ENCODE measurements at places on chromosomes 2 and 18.

DNA sequence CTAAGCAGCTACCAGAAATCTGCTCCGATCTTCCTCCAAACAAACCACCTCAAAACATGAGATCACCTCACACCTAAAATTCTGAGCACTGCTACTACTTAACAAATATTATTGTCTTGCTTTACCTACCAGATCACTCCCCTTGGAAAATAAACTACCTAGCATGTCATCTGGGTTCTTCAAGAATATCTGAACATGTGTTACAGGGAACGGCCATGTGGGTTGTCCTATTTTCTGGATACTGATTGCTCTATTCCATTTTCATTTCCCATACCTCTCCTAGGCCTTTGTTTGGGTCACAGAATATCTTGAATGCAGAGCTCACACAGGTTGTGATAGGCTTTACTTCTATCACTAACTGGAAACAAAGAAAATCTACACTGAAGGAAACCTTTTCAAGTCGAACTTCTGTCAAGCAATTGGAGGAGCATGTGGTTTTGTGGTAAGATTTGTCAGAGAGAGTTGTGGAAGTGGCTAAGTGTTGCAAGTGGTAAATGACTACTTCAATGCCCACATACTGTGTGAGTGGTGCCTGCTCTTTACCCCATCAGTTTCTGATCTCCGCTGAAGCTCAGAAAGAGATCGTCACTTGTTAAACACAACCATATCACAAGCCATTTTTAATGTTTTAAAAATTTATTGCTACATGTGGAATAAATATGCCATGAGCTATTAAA is 739.1 kb upstream of the ZEB2 start:
- no peak for DNase-seq

GRCh38 chr2:207188626-207189419 is 23.1 kb upstream of the KLF7 start:
- no peak for DNase-seq

DNA sequence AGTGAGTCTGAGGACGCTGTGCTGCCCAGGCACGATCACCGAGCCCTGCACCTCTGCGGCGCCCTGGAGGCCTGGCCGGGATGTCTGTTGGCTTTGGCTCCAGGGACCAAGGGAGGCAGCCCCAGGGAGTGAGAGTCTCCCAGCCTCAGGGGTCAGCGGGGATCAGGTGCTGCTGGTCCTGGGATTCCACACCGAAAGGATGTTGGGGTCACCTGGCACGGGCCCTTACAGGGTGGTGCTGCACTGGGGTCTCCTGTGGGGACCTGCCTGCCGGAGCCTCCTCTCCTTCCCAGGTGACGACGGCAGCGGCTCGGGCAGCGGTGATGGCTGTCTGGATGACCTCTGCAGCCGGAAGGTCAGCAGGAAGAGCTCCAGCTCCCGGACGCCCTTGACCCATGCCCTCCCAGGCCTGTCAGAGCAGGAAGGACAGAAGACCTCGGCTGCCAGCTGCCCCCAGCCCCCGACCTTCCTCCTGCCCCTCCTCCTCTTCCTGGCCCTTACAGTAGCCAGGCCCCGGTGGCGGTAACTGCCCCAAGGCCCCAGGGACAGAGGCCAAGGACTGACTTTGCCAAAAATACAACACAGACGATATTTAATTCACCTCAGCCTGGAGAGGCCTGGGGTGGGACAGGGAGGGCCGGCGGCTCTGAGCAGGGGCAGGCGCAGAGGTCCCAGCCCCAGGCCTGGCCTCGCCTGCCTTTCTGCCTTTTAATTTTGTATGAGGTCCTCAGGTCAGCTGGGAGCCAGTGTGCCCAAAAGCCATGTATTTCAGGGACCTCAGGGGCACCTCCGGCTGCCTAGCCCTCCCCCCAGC is 30.5 kb downstream of the GPC1 start:
- no peak for DNase-seq

DNA sequence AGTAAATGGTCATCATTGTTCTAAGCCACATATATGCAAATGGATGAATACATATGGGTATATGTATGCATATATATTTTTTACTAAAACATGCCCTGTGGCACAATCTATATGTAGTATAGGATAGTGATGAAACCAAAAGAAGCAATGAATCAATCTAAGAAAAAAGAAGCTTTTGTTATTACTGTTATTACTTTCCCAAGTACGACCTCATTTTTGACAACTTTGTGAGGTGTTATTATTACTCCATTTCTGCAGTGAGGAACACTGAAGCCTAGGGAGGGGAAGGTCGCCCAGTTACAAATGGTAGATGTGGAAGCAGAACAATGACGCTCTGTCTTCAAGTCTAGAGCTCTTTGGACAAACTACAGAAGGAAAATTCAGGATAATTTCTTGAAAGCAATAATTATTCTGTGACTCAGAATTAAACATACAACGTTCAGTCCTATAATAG is 38.3 kb downstream of the STAT4 start:
- DNase-seq: no peak

DNA sequence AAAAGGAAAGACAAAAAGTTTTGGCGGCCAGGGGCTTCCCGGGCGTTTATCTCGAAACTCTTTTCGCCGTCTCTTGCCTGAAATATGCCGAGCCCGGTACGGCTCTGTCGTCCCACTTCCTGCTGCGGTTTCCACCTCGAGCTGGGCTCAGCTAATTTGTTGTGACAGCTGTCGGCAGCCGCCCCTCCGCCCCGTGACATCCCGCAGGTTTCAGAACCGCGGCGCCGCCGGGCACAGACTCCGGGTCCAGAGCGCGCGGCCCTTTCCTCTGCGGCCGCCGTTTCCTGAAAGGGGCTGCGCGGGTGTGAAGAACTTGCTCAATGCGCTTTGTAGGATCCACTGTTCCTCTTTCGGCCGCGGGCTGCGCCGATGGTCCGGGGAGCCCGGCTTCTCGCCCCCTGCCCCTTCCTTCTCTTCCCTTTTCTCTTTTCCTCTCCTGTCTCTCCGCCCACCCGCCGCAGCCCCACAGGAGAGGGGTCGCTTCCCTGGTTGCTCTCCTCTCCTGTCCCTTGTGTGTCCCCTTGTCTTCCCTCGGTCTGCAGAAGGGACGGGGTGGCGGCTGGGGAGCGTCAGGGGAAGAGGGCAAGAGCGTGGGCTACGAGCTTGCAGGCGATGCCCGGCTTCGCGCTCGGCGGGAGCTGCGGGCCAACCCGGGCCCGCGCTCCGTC is 648 bp downstream of the ARID5A start:
- DNase-seq: peak; percentile 58

DNA sequence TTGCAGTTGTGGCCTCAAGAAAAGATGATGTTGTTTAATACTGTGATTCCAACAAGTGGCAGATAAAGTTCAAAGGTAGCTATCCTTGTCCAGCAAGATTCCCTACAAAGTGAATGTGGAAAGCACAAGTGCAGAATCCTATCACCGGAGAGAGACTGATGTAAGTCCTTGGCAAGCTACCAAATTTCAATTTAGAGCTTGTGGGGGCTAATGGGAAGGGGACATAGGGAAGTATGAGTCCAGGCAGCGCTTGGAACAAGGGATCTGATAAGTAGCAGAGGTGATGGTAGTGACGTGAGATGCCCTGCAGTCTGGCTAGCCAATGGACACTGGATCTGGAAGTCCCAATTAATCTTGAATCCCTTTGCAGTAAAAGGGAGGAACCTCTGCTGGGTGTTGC is 165.2 kb upstream of the DTNA start:
- no peak for DNase-seq

- DNase-seq: no peak
Observed at GRCh38 chr2:1511455-1511854, 98.2 kb downstream of the TPO start.

DNA sequence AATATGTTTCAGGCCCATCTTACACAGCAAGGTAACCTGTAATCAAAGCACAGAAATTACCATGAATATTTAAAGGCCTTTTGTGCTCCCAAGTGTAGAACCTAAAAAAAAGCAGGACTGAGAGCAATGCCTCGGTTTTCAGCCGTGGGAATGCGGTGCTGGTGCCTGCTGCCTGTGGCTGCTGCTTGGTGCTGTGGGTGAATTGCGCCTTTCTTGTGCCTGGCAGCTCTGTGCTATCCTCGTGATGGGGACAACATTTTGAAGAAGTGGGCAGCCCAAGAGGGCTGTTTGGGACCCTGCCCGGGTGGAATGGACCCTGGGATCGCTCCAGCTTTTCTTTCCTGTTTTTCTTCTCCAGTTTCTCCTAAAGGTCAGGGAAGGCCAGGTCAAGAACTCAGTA is 91.2 kb downstream of the ASAP2 start:
- DNase-seq: no peak

DNA sequence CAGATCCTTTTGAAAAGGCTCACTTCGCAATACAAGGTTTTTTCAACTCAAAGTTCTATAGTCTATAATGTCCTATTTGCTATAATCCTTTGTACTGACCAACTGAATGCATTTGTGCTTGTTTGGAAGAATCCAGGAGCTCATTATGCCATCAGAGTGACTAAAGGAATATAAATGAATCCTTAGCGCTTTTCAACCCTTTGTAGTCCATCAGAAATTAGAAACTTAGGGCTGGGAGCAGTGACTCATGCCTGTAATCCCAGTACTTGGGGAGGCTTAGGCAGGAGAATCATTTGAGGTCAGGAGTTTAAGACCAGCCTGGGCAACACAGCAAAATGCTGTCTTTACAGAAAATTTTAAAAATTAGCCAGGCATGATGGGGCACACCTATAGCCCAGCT is 330.2 kb upstream of the CHAC2 start:
- DNase-seq: no peak

- peak; percentile 60 for DNase-seq
Observed at GRCh38 chr2:238286551-238286950, 1.9 kb downstream of the PER2 start.

DNA sequence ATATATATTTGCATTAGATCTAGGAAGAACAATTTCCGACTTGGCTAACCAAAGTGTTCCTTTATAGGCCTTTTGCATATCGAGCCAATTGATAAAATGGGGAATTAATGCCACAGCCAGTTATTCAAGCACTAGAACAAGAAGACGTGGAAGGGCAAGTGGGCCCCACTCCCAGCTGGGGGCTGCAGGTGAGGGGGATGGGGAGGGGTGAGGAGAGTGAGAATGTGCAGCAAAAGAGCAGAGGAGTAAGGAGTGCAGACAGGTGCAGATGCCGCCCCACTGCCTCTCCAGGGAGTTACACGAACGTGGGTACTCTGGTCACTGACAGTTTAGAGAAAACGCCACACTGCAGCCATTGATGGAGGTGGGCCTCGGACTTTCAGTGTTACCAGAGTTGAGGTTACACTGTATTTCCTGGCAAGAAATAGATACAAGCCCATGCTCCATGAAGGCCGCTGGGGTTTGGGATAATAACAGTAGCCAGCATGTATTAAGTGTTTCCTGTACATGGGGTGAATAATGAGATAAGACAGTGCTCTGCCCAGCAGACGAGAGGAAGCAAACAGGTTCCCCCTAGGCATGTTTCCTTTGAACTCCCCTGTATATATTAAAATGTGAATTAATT is 40.9 kb downstream of the GORASP2 start:
- DNase-seq: no peak

GRCh38 chr2:138238908-138239307 is 262.7 kb upstream of the SPOPL start:
- no peak for DNase-seq

- no peak for DNase-seq
Observed at GRCh38 chr2:174970092-174970491, 35.1 kb downstream of the CHN1 start.

DNA sequence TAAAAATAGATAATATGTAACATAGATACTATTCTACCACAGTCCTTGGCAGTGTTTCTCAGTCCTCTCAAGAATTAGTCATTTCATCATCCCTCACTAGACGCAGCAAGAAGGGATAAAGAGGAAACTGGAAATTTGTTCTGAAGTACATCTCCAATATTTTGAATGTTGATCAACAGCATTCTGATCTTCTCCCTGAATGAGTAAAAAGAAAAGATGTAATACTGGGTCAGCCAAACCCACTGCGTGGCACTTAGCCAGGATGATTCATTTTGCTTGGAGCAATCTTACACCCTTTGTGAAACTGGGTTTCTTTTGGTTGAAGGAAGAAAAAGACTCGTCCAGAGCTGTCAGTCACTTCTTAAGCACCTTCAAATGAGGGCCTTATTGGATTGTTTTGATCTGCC is 54.1 kb downstream of the TAF1B start:
- DNase-seq: peak; percentile 68

DNA sequence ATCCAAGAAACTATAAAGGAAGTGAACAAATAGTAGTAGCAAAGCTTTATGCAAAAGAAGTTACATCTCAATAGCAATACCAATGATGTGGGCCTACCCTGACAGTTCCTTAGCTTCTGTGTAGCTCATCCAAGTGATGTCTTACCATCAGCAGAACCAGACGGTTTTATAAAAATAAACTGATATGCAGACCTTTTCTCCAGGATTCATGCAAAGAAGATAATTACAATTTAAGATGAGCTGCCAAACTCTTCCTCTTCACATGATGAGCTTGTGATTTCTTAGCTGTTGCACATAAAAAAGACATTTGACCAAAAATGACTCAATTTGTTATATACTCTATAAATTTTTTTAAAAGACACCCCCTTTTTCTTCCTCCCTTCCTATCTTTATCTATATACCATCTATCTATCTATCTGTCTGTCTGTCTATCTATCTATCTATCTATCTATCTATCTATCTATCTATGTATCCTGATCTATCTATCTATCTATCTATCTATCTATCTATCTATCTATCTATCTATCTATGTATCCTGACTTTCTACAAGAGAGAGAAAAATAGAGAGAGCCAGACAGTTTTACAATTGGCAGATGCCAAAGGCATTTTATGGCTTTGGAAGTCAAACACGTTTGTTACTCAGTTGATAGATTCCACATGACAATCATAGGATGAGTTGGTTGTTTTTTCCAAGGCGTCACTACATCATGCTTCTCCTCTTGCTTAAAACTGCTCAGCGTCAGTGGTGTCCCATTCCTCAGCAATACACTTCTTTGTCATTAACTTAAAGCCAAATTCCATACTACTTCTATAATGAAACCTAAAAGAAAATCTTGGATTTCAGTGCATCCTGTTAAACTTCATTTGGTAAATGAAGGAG is 65.9 kb upstream of the ACTR3 start:
- DNase-seq: no peak

GRCh38 chr2:177072090-177072489 is 140.5 kb upstream of the HNRNPA3 start:
- DNase-seq: peak; percentile 14

GRCh38 chr2:9774266-9774665 is 69.0 kb upstream of the TAF1B start:
- no peak for DNase-seq

GRCh38 chr2:220178991-220179695 is 551.7 kb downstream of the SLC4A3 start:
- DNase-seq: no peak

DNA sequence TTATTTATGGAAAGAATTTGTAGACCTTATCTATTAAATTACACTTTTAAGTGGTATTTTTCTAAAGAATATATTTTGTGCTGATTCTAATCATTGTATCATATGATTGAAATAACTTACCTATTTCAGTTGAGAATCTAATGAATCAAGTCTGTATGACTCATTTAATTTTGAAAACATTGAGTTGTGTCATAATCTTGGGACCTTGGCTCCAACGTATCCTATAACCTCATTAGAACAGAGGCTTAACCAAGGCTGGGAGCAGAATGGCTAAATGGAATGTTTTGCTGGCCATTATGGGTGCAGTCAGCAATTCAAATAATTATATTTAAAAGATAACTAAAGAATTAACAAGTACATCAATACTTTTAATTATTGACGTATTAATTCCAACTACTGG is 19.6 kb upstream of the GULP1 start:
- DNase-seq: no peak

GRCh38 chr2:211035548-211036185 is 479.3 kb downstream of the CPS1 start:
- DNase-seq: peak; percentile 10
